COR-L47 (cell line): ENCODE measurements at places on chromosomes 2 and 18.

DNA sequence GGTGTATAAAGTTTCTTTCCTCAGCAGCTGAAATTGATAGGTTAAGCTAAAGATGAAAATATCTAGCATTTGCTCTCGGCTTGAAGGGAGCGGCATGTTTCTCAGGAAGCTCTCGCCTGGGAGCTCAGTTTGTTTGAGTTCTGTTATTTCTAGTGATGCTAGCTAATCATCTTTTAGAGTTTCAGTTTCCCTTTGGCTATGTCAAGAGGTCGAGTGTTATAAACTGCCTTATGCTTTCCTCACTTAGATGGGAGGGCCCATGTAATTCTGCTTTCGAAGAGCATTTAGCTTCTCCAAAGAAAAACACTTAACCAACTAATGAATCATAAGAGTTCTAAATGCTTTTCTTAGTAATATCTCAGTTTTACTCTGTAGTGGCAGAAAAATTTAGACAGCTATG, 33.6 kb downstream of the PLCL1 start:
- DNase-seq, result no peak

GRCh38 chr2:113370478-113371091, 66.9 kb upstream of the ZNG1B start:
- DNase-seq, result no peak

DNA sequence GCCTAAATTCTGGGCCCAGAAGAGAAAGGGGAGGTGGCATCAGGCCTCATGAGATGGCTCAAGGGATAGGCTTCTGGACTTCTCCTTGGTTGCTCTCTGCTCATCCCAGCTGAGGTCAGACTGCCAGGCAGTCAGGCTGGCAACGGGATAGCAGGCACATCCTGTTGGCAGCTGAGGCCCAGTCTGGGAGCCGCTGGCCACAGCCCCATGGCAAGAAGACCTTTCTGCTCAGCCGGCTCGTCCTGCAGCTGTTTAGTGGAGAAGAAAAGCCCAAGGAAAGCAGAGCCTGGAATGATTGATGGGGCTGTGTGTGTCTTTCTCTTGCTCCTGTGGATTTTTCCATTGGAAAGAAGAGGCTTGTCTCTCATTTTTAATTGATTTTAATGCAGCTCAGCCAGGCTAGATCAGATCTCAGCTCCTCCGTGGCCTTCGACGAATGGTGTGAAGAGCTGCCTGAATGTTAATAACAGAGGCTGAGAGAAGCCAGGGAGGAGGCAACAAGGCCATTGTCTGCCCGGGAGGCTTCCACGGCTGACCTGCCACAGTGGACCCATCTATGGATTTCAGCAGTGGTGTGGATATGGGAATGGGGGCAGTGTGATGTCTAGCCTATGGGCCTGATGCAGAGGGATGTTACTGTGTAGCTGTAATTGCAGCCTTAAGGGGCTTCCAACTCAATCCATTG, 99.5 kb downstream of the HS1BP3 start:
- no peak for DNase-seq

DNA sequence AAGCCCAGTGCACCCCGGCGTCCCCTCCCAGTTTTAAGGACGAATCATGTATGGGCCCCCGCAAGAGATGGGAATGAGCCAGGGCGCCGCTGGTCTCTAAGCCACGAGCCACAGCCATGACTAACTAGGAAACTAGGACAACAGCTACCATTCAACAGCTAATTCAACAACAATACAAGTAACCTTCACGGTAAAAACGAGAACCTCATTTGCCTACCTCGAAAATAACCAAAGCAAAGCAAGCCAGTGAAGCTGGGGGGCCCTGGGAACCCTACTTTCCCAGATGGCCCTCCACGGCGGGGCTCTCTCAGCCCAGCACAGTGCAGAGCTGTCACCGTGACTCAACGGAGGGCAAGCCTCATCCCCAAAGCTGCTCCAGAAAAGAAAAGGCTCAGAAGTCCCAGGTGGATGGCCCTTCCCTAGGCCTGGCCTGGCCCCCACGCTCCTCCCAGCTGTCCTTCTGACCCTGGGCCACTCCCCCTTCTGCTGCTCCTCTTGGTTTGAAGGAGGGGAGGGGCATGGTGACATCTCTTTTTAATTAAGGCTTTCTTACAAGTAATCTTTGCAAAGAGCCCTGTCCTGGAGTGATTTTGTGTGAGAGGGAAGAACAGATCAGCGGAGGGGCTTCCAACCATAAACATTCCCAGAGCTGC, 126.3 kb downstream of the HDAC4 start:
- no peak for DNase-seq
